ENCODE measurements at places on chromosomes 4 and X.

DNA sequence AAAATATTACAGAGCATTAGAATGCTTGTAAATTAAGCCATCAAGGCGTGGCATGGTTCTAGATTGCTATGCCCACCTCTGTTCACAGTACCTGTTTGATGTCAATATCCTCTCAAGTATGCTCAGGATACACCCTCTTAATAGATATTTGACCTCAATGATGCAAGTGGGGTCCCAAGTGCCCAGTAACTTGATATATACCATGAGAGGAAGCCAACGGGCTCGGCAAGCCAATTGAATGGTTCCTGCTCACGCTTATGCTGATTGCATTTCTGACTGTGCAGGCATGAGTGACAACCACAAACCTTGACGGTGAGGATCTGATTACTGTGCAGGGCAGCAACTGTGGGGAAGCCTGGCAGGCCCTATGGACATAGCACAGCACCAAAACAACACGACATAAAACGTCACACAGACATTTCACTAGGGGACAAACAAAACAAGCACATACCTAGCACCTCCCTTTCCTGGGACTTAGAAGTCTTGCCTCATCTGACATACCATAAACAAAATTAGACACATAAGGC is 179.1 kb upstream of the ETNPPL start:
- DNase-seq: no peak

DNA sequence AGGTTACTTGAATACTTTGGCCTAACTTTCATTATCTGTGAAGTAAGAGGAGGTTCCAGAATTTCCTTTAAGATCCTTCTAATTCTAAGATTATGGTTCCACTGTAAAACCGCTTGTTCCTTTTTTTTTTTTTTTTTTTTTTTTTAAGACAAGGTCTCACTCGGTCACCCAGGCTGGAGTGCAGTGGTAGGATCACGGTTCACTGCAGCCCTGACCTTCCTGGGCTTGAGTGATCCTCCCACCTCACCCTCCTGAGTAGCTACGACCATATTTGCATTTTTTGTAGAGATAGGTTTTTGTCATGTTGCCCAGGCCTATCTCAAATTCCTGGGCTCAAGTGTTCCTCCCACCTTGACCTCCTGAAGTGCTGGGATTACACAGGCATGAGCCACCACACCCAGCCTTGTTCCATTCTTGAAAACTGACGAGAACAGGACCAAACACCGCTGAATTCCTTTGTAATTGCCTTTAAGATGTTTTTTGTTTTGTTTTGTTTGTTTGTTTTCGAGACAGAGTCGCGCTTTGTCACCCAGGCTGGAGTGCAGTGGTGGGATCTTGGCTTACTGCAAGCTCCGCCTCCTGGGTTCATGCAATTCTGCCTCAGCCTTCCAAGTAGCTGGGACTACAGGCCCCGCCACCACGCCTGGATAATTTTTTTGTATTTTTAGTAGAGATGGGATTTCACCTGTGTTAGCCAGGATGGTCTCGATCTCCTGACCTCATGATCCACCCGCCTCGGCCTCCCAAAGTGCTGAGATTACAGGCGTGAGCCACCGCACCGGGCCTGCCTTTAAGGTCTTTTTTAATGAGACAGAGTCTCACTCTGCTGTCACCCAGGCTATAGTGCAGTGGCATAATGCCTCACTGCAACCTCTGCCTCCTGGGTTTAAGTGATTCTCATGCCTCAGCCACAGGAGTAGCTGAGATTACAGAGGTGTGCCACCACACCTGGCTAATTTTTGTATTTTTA is 6.8 kb downstream of the PDS5A start:
- DNase-seq: no peak

- no peak for DNase-seq
Observed at GRCh38 chr4:122692641-122693520, 39.6 kb upstream of the BBS12 start.

DNA sequence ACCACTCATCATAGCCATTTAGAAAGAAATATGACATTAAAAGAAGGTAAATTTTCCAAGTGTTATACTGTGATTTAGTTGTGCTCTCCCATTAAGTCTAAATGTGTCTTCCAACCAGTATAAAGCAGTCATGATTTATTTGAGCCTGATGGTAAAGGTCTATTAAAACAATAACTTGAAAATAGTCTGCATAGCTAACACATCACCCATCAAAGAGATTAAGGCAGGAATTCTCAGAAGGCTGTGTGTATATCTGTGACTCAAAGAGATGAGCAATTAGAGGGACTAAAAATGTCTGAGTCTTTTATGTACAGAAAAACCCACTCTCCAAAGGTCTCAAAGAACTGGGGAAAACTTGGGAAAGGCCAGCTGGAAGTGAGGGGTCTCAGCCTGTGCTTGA is 70.3 kb upstream of the IQCM start:
- DNase-seq: no peak

DNA sequence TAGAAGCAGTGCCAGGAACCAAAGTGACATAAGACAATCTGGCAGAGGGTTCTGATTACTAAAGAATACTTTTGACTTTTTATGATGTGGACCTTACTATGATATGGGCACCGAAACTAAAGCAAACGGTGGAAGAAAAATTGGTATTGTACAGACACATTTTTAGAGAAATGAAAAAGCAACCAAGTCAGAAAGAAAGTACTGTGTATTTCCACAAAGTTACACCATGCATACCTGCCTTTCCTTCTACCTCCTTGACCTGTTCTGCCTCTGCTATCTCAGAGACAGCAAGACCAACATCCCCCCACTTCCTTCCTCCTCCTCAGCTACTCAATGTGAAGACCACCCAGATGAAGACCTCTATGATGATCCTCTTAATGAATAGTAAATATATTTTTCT is 88.3 kb downstream of the HUWE1 start:
- no peak for DNase-seq

- DNase-seq: no peak
Observed at GRCh38 chr4:94472056-94472826, 20.5 kb downstream of the PDLIM5 start.

Measured in effector CD8-positive, alpha-beta T cell (primary cell).